Ascending aorta (tissue), 2 donors: ENCODE measurements at places on chromosomes 2 and 18.

- H3K27ac ChIP-seq = no peak overlapping the region
- H3K36me3 ChIP-seq = no peaks in the 10 kb centered on the region
- DNase-seq = no peak
- no peaks in the 10 kb centered on the region for H3K27me3 ChIP-seq
- no peak overlapping the region for H3K4me3 ChIP-seq
These were observed 88.2 kb downstream of the LONRF2 start for GRCh38 chr2:100234141-100234540.

DNA sequence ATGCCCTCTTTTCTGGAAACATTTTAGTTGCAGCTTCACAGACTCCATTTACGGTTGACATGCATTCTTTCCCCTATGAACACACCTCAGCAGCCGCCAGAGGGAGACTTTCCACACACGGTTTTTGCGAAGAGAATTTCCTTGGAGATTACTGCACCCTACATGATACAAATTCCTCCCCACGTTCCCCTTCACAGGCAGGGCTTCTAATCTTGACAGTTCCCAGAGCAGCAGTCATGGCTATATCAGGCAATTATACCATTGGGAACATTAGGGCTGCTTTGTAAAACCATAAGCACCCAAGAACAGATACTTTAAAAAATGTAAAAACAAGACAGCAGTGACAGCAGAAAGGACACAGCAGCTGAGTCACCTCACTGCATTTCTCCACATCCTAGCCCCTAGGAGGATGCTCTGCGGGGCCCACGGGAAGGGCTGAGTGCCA is 253.8 kb downstream of the TGIF1 start:
- H3K27ac ChIP-seq = no peak overlapping the region
- no peaks in the 10 kb centered on the region for H3K27me3 ChIP-seq
- peaks cover 6% of the 10 kb centered on the region for H3K4me1 ChIP-seq
- DNase-seq = peak; percentile 79
- no peaks in the 10 kb centered on the region for H3K36me3 ChIP-seq

GRCh38 chr2:119338826-119339561 is 27.6 kb downstream of the C2orf76 start:
- H3K27ac ChIP-seq = no peak overlapping the region
- H3K27me3 ChIP-seq = no peaks in the 10 kb centered on the region
- no peak overlapping the region for H3K4me3 ChIP-seq
- peaks cover 22% of the 10 kb centered on the region for H3K36me3 ChIP-seq
- no peaks in the 10 kb centered on the region for H3K4me1 ChIP-seq

- H3K27me3 ChIP-seq = no peaks in the 10 kb centered on the region
- H3K36me3 ChIP-seq = no peaks in the 10 kb centered on the region
- H3K4me3 ChIP-seq = no peak overlapping the region
- DNase-seq = no peak
These were observed 106.0 kb upstream of the PKDCC start for GRCh38 chr2:41941831-41942230.

DNA sequence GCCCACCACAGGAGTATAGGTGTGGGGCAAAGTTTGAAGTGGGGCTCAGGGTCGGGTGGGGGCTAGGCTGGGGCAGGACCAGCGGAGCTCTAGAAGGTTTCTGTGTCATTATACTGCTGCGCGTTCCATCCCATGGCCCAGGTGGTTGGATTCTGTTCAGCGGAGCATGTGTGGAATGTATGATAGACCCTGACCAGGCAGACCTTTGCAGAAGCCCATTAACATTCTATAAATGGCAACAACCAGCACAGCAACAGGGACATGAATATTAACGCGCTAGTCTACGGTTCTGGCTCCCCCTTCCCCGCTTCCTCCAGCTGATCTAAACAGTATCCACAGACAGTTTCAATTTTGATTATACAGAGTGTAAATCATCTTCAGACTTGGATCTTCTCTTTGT is 4.1 kb upstream of the PRKCE start:
- no peak overlapping the region for H3K4me3 ChIP-seq
- peaks cover 7% of the 10 kb centered on the region for H3K4me1 ChIP-seq
- no peak overlapping the region for H3K27ac ChIP-seq
- no peak for DNase-seq

DNA sequence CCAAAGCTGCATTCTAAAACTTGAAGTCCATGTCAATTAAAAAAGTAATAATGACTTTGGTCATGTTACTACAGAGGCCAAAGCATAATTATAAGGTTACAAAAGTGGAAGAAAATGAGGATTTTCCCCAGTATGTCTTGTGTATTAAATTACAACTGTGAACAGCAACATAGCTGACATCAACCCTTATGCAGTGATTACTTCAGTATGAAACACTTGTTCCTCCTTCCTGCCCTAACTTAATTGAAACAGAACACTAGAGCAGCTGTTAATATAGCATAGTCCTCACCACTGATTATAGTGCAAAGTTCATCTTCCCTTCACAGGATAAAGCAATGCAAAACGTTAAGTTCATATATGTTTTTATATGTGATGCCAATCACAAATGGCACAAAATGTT is 29.9 kb downstream of the EPB41L3 start:
- no peaks in the 10 kb centered on the region for H3K4me1 ChIP-seq
- no peak for DNase-seq
- H3K27ac ChIP-seq = no peak overlapping the region
- no peaks in the 10 kb centered on the region for H3K36me3 ChIP-seq
- H3K4me3 ChIP-seq = no peak overlapping the region

DNA sequence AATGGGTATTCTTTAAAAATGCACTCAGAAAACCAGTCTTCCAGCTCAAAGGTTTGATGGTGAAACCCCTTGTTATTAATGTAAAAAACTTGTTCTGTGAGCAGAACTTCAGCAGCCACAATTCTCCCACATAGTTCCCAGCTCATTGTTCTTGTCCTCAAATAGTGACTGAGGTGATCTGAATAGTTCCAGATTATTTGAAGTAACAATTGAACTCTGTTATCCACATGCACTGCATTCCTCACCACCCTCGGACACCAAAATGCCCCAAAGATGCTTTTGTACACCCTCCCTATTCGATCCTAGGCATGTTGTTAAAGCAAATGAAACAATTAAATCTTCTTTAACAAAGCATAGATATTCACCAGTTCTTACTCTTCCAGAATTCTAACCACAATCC is 2186.8 kb upstream of the CELF4 start:
- H3K4me3 ChIP-seq = no peak overlapping the region
- no peaks in the 10 kb centered on the region for H3K4me1 ChIP-seq
- no peaks in the 10 kb centered on the region for H3K27me3 ChIP-seq

- no peak for DNase-seq
- no peak overlapping the region for H3K4me3 ChIP-seq
- no peaks in the 10 kb centered on the region for H3K27me3 ChIP-seq
These were observed 34.2 kb downstream of the FBXO36 start for GRCh38 chr2:229956491-229956890.

DNA sequence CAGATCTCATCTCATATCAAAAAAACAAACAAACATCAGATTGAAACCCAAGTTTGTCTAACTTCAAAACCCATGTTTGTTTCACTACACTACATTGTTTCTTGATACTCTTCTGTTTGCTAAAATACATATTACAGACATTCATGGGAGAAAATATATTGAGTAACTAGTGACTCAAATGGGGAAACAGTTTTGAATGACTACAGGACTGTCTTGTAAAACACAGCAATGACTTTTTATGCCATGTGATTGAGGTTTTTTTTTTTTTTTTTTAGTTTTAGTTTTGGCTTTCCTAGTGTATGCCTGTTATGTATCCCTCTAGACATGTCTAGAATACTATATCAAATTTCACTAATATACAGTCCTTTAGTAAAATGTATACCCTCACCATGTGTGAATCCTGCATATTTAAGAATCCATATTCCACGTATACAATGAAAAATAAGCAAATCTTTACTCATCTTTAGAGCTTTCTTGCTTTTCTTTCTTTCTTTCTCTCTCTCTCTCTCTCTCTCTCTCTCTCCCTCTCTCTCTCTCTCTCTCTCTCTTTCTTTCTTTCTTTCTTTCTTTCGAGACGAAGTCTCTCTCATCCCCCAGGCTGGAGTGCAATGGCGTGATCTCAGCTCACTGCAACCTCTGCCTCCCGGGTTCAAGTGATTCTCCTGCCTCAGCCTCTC is 46.6 kb upstream of the SERTAD2 start:
- no peak overlapping the region for H3K4me3 ChIP-seq
- H3K4me1 ChIP-seq = no peaks in the 10 kb centered on the region
- H3K36me3 ChIP-seq = no peaks in the 10 kb centered on the region
- H3K27ac ChIP-seq = no peak overlapping the region

DNA sequence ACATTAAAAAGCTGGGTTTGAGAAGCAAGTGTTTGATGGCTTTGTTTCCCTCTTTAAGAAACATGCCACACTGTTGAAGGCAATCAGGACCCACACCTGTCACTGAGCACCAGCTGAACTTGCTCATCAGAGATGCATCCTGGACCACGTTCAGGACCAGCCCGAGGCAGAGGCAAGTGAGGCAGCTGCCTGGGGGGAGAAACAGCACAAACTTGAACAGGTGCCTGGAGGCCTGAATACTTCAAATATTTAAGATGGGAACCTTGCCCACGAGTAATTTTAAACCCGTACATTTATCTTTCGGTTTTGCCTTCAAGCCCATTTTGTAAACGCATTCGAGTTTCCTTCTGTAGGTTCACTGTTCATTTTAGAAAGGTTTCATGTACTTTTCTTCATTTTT is 421.3 kb downstream of the NYAP2 start:
- no peaks in the 10 kb centered on the region for H3K27me3 ChIP-seq
- H3K4me3 ChIP-seq = no peak overlapping the region
- no peaks in the 10 kb centered on the region for H3K4me1 ChIP-seq
- no peaks in the 10 kb centered on the region for H3K36me3 ChIP-seq

GRCh38 chr18:74498712-74499627 is 2.8 kb downstream of the CNDP2 start:
- H3K27me3 ChIP-seq = no peaks in the 10 kb centered on the region
- no peak for DNase-seq
- peak overlapping the region; percentile 2 for H3K4me3 ChIP-seq
- peaks cover 9% of the 10 kb centered on the region for H3K4me1 ChIP-seq
- H3K27ac ChIP-seq = no peak overlapping the region

GRCh38 chr2:173184031-173185004 is 108.7 kb downstream of the MAP3K20 start:
- peak overlapping the region; percentile 84 for H3K27ac ChIP-seq
- H3K4me3 ChIP-seq = no peak overlapping the region
- peak; percentile 89 for DNase-seq
- H3K36me3 ChIP-seq = no peaks in the 10 kb centered on the region

DNA sequence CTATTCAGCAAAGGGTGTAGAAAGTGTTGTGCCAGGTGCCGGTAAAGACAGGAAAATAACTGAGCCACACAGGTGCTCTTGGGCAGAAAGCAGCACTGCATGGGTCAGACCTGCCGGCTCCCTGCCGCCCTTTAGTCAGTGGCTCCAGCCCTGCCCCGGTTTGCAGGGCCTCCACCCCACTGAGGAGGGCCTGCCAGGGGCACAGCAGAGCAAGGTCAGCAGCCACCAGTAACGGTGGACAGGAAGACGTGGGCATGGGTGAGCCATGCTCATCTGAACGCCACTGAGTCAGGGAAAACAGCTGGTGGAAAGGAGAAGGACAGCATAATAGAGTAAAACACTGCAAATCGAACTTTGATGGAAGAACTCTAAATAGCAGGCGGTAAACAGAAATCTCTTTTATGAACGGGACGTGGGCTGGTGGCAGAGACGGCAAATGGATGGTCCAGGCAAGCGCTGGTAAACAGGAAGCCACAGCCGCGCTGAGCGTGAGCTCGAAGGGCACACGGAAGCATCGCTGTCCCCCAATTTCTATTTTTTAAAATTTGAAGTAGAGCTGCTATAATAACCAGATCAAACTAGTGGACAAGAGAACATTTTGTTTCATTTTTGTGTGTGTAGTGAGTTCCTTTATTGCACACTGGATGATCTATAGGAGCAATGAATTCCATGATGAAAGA is 141.8 kb upstream of the ALKAL2 start:
- H3K27ac ChIP-seq = no peak overlapping the region
- no peaks in the 10 kb centered on the region for H3K27me3 ChIP-seq
- no peaks in the 10 kb centered on the region for H3K4me1 ChIP-seq
- H3K4me3 ChIP-seq = no peak overlapping the region

- no peak overlapping the region for H3K27ac ChIP-seq
- DNase-seq = no peak
- peak overlapping the region; percentile 10 for H3K4me3 ChIP-seq
- H3K27me3 ChIP-seq = no peaks in the 10 kb centered on the region
These were observed 302.0 kb downstream of the NCKAP5 start for GRCh38 chr2:133266041-133266925.

DNA sequence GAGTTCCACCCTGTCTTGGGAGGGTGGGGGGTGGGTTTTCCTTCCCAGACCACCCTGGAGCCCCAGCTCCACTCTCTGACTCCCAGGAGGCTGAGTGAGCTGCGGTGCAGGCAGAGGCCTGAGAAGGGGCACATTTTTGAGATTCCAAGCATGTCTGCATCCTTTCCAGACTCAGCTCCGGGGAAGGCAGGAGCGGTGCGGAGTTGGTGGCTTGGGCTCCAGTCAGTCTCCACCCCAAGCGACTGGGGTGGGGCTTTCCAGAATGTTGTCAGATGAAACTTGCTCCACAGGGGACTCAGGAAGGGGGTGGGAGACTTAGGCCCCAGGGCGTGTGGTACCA is 44.2 kb upstream of the HS6ST1 start:
- DNase-seq = no peak
- no peaks in the 10 kb centered on the region for H3K36me3 ChIP-seq
- no peaks in the 10 kb centered on the region for H3K27me3 ChIP-seq

DNA sequence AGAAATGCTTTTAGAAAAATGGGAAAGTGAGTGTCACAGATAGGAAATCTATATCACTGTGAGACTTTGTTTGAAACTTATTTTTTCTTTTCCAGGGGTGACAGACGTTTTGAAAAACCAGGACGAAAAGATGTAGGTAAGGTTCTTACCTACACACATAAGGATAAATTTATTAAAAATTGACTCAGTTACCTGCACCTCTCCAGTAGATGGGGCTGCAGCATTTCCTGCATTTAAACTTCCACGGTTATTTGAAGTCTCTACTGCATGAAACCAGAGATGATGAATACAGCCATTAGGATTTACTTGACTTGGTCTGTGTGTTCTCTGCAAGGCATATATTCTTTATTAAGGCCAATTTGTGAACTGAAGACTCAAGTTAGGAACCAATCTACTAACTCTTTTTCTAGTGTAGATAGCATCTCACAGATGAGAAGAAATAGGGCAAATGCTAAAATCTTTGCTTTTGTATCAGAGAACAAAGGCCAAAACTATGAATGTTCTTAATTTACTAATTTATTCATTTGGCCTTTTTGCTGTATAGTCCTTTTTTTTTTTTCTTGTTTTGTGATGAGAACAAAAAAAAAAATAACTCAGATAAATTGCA is 15.0 kb downstream of the KCNJ13 start:
- no peaks in the 10 kb centered on the region for H3K27me3 ChIP-seq
- peaks cover 35% of the 10 kb centered on the region for H3K36me3 ChIP-seq
- H3K27ac ChIP-seq = no peak overlapping the region
- no peak for DNase-seq
- H3K4me1 ChIP-seq = no peaks in the 10 kb centered on the region

GRCh38 chr2:32375228-32375892 is 18.5 kb downstream of the BIRC6 start:
- no peak overlapping the region for H3K27ac ChIP-seq
- no peaks in the 10 kb centered on the region for H3K27me3 ChIP-seq
- no peaks in the 10 kb centered on the region for H3K36me3 ChIP-seq
- no peaks in the 10 kb centered on the region for H3K4me1 ChIP-seq

- no peak overlapping the region for H3K27ac ChIP-seq
- H3K4me3 ChIP-seq = no peak overlapping the region
- DNase-seq = no peak
- H3K4me1 ChIP-seq = no peaks in the 10 kb centered on the region
These were observed 249.6 kb upstream of the ACVR2A start for GRCh38 chr2:147595200-147595599.
